ENCODE measurements at places on chromosomes 2 and 18. TPM values are rescaled to one million over a fixed set of nuclear protein-coding genes. Genes with fewer than 3 reads are reported as not detected.

DNA sequence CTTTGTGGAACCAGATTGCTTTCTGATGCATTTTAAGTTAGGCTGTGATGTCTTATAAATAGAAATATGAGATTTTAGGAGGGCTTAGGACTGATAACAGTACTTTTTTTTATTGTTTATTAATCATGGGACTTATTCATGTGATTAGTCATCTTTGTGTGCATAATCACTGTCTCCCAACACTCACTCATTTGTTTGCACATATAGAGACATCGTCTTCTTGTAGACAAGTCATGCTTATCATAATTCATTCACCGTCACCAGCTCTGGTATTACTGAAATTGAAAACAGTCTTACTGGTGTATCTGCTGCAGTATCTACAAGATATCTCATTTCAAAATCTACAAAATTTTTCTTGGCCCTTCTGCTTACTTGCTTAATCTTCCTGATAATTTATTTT, 45.8 kb downstream of the WDR7 start:
- no peak overlapping the region for H3K27ac ChIP-seq
- H3K36me3 ChIP-seq = no peaks in the 10 kb centered on the region
- H3K4me3 ChIP-seq = no peak overlapping the region
- DNase-seq = no peak

DNA sequence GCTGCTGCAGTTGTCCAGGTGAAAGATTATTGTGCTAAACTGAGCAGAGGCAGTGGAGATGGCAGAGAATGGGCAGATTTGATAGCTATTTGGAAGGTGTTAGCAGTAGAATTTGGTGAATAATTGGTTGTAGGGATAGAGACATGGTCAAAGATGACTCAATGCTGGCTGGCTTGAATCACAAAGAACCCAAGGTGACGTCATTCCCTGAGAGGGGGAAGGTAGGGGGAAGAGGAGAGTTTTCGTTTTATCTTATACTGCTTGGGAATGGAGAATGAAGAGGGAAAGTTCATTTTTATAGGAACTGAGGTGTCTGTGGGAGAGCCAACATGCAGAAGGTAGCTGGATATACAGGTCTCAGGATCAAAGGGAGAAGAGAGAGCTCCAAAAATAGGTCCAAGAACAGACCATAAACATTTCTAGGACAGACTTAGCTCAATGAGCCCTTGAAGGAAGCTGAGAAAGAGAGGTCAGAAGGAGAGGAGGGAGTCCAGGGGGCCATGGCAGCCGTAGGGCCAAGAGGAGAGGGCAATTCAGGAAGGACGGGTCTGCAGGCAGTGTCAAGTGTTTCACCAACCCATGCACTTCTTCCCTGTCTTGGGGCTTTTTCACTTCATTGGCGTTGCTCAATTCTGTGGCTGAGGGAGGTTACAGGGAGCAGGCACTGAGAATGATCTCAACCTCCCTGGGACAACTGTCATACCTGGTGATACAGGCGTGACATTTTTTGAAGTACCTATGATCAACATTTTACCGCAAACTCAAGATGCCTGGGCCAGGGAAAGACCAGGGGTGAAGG, 281.3 kb downstream of the TDRD15 start:
- H3K36me3 ChIP-seq = no peaks in the 10 kb centered on the region
- H3K4me3 ChIP-seq = no peak overlapping the region
- no peak for DNase-seq
- H3K27me3 ChIP-seq = no peaks in the 10 kb centered on the region

- no peaks in the 10 kb centered on the region for H3K27me3 ChIP-seq
- H3K36me3 ChIP-seq = no peaks in the 10 kb centered on the region
- H3K27ac ChIP-seq = no peak overlapping the region
- H3K4me1 ChIP-seq = no peaks in the 10 kb centered on the region
- DNase-seq = no peak
- no peak overlapping the region for H3K4me3 ChIP-seq
These were observed 24.6 kb downstream of the KCNE4 start for GRCh38 chr2:223076573-223076972.

DNA sequence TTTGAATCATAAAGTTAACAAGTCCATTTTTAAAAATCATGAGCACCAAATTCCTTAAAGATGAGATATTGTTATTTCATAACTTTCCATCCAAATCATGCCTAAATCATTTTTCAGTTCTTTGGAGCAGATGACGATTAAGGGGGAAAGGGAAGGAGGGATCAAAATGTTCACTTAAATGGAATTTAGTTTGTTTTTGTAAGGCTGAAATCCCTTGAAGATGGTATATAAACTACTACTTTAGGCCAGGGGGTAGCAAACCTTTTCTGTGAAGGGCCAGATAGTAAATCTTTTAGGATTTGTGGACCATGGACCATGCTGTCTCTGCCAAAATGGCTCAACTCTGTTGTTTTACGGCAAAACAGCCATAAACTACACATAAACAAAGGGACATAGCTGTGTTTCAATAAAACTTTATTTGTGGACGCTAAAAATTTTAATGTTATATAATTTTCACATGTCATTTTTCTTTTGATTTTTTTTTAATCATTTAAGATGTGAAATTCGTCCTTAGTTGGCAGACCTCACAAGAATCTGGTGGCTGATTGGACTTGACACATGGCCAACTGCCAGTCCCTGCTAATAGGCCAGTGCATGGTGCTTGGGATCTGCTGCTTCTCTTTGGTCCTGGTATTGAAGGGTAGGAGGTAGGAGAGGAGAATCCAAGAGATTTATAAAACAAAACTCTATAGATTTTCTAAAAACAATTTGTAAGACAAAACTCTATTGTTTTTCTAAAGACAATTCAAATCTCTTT, 52.0 kb upstream of the RTN4 start:
- no peaks in the 10 kb centered on the region for H3K27me3 ChIP-seq
- H3K36me3 ChIP-seq = no peaks in the 10 kb centered on the region
- H3K4me1 ChIP-seq = peaks cover 16% of the 10 kb centered on the region

GRCh38 chr18:10168477-10168876, 254.7 kb downstream of the VAPA start:
- H3K27ac ChIP-seq = no peak overlapping the region
- no peaks in the 10 kb centered on the region for H3K4me1 ChIP-seq
- no peaks in the 10 kb centered on the region for H3K36me3 ChIP-seq
- no peak overlapping the region for H3K4me3 ChIP-seq
- DNase-seq = no peak

GRCh38 chr18:3444296-3444695, 5.7 kb upstream of the TGIF1 start:
- no peaks in the 10 kb centered on the region for H3K36me3 ChIP-seq
- H3K27ac ChIP-seq = no peak overlapping the region
- no peak for DNase-seq
- H3K4me3 ChIP-seq = no peak overlapping the region

GRCh38 chr18:47944972-47945852, 14.8 kb upstream of the SMAD2 start:
- no peak overlapping the region for H3K27ac ChIP-seq
- DNase-seq = no peak
- H3K27me3 ChIP-seq = no peaks in the 10 kb centered on the region
- no peak overlapping the region for H3K4me3 ChIP-seq
- no peaks in the 10 kb centered on the region for H3K4me1 ChIP-seq

GRCh38 chr2:28578774-28579173, 82.9 kb downstream of the PLB1 start:
- H3K36me3 ChIP-seq = no peaks in the 10 kb centered on the region
- no peaks in the 10 kb centered on the region for H3K4me1 ChIP-seq
- H3K4me3 ChIP-seq = no peak overlapping the region
- no peak overlapping the region for H3K27ac ChIP-seq
- H3K27me3 ChIP-seq = no peaks in the 10 kb centered on the region

- no peaks in the 10 kb centered on the region for H3K27me3 ChIP-seq
- no peak overlapping the region for H3K4me3 ChIP-seq
- DNase-seq = no peak
These were observed 130.0 kb downstream of the PRKCE start for GRCh38 chr2:45781464-45781811.

- no peak overlapping the region for H3K4me3 ChIP-seq
- DNase-seq = no peak
- no peaks in the 10 kb centered on the region for H3K4me1 ChIP-seq
- H3K36me3 ChIP-seq = no peaks in the 10 kb centered on the region
These were observed 40.7 kb downstream of the VIT start for GRCh38 chr2:36737131-36737750.

DNA sequence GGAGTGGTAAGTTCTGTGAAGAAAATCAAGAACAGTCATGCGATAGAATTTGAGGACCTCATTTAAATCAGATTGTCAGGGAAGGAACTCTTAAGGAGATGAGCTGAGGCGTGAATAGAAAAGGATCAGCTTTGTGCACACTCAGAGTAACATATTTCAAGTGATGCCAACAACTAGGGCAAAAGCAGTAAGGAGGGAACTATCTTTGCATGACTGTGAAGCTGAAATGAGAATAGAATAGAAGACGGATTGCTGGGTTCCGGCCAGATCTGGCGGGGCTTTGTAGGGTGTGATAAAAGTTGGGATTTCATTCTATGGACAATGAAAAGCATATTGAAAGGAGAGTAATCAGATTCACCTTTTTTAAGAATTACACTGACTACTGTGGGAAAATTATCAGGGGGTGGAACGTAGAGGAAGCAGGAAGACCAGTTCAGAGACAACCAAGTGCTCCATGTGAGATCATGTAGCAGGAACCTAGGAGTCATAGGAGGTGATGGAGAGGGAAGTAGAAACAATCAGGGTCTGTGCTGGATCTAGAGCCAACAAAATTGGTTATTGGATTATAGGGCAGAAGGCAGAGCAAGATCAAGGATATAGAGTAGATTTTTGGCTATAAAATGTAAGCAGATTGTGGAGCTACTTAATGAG, 884.3 kb downstream of the DCC start:
- H3K4me1 ChIP-seq = no peaks in the 10 kb centered on the region
- H3K4me3 ChIP-seq = no peak overlapping the region
- H3K36me3 ChIP-seq = no peaks in the 10 kb centered on the region

- H3K27me3 ChIP-seq = no peaks in the 10 kb centered on the region
- peaks cover 31% of the 10 kb centered on the region for H3K36me3 ChIP-seq
- peaks cover 10% of the 10 kb centered on the region for H3K4me1 ChIP-seq
These were observed 1.7 kb downstream of the PNKD start for GRCh38 chr2:218271865-218272530.

GRCh38 chr2:234945339-234945873, 6.4 kb upstream of the SH3BP4 start:
- H3K4me3 ChIP-seq = no peak overlapping the region
- no peaks in the 10 kb centered on the region for H3K27me3 ChIP-seq
- no peaks in the 10 kb centered on the region for H3K4me1 ChIP-seq
- H3K27ac ChIP-seq = no peak overlapping the region

DNA sequence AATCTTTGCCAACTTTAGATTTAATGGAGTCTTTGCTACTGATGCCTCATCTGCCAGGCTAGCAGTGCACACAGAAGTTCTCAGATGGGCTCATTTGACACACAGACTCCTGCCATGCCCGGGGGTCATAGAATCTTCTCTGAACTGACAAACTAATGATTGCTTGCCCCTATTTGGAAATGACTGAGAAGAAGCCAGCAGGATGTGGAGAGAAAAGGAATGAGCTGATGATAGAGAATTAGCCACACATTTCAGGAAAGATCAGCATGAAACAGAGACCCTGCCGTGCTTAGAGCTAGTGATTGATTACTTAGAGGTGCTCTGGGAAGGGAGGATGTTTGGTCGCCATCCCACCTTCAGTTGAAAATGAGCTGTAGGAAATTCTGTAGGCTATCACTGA, 178.5 kb downstream of the TPGS2 start:
- no peak for DNase-seq
- H3K36me3 ChIP-seq = peaks cover 9% of the 10 kb centered on the region
- no peak overlapping the region for H3K27ac ChIP-seq
- no peaks in the 10 kb centered on the region for H3K27me3 ChIP-seq

GRCh38 chr18:23498877-23499276, 4.4 kb upstream of the RMC1 start:
- peaks cover 5% of the 10 kb centered on the region for H3K4me1 ChIP-seq
- peak; percentile 87 for DNase-seq
- no peak overlapping the region for H3K4me3 ChIP-seq

GRCh38 chr2:211367293-211367692, 810.9 kb downstream of the CPS1 start:
- no peak for DNase-seq
- H3K27me3 ChIP-seq = no peaks in the 10 kb centered on the region
- H3K4me3 ChIP-seq = no peak overlapping the region
- no peaks in the 10 kb centered on the region for H3K36me3 ChIP-seq

DNA sequence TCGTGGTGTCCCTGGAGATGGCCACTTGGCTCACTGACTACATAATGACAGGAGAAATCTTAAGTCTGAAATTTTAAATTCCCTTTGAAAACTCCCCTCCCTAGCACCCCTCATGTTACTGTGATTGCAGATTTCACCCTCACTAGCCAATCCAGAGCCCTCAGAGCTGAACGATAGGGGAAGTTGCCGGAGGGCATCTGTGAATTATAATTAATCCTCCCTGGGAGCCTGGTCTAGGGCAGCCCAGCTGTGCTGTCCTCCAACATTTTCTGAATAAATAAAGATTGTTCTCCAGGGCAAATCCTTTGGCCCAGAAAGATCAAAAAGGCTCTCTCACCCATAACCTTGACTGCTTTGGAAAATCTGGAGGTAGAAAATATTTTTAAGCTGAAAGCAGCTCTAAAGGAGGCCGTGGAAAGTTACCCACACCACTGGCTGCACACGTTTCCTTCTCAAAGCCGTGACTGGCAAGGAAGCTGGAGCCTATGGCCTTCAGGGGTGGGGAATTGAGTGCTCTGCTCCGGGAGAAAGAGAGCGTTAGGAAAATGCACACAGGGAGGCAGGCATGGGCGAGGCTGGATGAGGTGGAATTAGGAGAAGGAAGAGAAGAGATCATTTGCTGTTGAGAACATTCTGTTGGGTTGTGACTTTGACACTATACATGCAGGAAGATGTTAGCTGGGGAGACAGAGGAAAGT, 68.9 kb upstream of the CNGA3 start:
- no peak for DNase-seq
- H3K4me1 ChIP-seq = no peaks in the 10 kb centered on the region
- H3K36me3 ChIP-seq = no peaks in the 10 kb centered on the region
- no peak overlapping the region for H3K27ac ChIP-seq

DNA sequence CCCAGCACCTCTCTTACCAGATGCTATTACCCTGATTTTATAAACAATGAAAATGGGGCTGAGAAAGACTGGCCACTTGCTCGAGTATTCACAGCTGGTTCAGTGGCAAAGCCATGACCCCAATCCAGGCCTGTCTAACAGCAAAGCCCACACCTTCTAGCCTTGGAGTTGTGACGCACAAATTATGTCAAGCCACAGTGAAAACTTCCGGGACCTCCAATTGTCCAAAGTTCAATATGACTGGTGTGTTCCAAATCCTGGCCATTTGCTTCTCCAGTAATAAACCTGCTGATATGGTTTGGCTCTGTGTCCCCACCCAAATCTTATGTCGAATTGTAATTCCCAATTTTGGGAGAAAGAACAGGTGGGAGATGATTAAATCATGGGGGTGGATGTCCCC, 64.7 kb upstream of the RIOK3 start:
- no peaks in the 10 kb centered on the region for H3K36me3 ChIP-seq
- H3K27ac ChIP-seq = no peak overlapping the region
- DNase-seq = no peak
- H3K27me3 ChIP-seq = no peaks in the 10 kb centered on the region

- H3K36me3 ChIP-seq = no peaks in the 10 kb centered on the region
- DNase-seq = no peak
- no peaks in the 10 kb centered on the region for H3K27me3 ChIP-seq
- H3K4me3 ChIP-seq = no peak overlapping the region
These were observed 193.0 kb downstream of the ACKR3 start for GRCh38 chr2:236762628-236763027.

GRCh38 chr18:37425222-37425621, 140.4 kb downstream of the CELF4 start:
- H3K36me3 ChIP-seq = no peaks in the 10 kb centered on the region
- no peaks in the 10 kb centered on the region for H3K27me3 ChIP-seq
- no peak overlapping the region for H3K4me3 ChIP-seq
- H3K27ac ChIP-seq = no peak overlapping the region

The IL1A gene
- total RNA-seq = not detected

The TCF23 gene
- not detected for total RNA-seq

The SLC66A3 gene
- total RNA-seq = 16.7 TPM

The G6PC2 gene
- total RNA-seq = not detected

All from cardiac muscle cell (in vitro differentiated cells and primary cell).